ENCODE measurements at places on chromosomes 5 and 9.

DNA sequence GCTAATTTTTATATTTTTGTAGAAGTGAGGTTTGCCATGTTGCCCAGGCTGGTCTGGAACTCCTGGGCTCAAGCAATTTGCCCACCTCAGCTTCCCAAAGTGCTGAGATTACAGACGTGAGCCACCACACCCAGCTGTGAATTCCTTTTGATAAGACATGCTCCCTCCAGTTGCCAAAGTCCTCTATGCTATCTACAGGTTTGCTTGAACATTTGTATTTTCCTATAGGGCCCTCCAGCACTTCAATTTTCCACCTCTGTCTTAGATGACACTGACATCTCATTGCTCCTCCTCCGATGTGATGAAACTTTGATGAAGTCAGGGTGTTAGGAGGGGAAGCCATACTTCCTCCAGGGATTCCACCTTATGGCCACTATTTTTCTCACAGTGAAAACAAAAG lies 25.2 kb upstream of the CTSV start:
- DNase-seq, result no peak

GRCh38 chr9:96299823-96300222 lies 2.2 kb downstream of the HSD17B3 start:
- DNase-seq, result peak; percentile 35

- DNase-seq, result no peak
Measured at GRCh38 chr5:38166832-38167231, 91.5 kb upstream of the EGFLAM start.

- no peak for DNase-seq
Measured at GRCh38 chr5:13511442-13511841, 433.0 kb downstream of the DNAH5 start.

GRCh38 chr9:136944212-136944518 lies 373 bp downstream of the FBXW5 start:
- peak; percentile 85 for DNase-seq

DNA sequence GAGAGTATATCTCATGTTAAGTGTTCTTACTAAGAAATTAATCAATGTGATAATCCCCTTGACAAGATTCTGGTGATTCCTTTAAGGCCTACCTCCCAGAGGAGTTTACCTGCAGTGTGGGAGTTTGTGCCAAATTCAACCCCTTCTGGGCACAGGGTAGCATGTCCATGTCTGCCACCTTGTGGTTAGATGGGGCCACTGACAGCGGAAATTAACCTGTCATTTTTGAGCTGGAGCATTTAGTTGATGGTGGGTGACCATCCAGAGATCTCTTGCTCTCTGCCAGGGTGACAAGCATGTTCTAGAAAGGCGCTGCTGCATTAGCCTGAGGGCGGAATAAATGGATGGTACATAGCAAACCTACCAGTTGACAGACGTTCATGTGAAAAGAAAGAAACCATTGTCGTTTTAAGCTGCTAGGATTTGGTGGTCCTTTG lies 132.2 kb downstream of the FBXO4 start:
- DNase-seq, result peak; percentile 54

- no peak for DNase-seq
Measured at GRCh38 chr5:77847814-77848290, 71.7 kb upstream of the TBCA start.

DNA sequence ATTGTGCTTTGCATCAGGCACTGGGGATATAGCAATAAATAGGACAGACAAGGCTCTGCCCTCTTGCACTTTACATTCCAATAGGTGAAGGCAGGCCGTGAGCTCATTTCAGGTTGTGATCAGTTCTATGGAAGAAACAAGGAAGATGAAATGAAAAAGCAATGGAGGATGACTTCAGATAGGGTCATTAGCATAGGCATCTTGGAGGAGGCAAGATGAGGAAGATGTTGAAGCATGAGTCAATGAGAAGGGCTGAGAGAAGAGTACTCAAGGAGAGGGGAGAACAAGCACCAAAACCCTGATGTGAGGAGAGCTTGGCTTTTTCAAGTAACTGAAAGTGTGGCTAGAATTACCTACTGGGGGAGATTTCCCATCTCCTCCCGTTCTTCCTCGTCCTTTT lies 5.0 kb upstream of the SPARC start:
- DNase-seq, result no peak

- no peak for DNase-seq
Measured at GRCh38 chr9:75490326-75490725, 400.1 kb upstream of the PCSK5 start.

- DNase-seq, result no peak
Measured at GRCh38 chr5:124285071-124285470, 461.4 kb downstream of the ZNF608 start.

DNA sequence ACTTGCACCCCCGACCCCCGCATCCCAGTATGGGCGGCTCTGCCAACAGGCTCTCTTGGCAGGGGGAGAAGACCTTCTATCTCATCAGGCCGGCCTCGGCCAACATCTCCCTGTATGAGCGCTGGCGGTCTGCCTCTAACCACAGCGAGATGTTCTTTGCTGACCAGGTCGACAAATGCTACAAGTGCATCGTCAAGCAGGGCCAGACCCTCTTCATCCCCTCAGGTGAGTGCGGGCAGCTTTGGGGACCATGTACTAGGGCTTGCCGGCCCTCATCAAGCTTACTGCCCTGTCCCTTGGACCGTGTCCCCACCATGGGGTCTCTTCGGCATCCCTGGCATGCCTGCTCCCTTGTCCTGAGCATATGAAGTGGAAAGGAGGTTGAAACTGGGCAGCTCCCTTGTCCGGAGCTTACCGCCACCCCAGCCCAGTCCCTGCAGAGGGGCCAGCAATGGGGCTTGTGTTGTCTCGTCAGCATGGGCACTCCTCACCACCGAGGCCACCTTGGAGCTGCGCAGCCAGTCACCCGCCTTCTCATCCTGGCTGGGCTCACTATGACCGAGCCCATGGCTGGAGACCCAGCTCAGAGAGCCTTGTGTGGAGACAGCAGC lies 78.1 kb downstream of the PHF2 start:
- DNase-seq, result no peak

GRCh38 chr9:29078063-29078666 lies 1504.9 kb upstream of the C9orf72 start:
- peak; percentile 1 for DNase-seq

DNA sequence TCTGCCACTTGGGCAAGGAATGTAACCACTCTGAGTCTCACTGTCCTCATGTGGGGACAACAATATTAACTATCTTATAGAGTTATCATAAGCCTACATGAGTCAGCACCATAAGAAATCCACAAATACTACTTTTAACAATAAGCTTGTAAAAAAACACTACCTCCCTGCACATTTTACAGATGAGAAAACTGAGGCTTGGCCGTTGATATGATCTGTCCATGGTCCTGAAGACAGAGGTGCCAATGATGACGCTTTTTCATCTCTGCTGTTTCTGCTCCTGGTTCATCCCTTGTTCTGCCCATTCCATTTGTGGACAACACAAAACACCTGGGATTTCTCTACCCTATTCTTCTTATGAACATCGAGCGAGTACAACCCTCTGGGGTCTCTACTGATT lies 23.4 kb upstream of the STRBP start:
- DNase-seq, result no peak

DNA sequence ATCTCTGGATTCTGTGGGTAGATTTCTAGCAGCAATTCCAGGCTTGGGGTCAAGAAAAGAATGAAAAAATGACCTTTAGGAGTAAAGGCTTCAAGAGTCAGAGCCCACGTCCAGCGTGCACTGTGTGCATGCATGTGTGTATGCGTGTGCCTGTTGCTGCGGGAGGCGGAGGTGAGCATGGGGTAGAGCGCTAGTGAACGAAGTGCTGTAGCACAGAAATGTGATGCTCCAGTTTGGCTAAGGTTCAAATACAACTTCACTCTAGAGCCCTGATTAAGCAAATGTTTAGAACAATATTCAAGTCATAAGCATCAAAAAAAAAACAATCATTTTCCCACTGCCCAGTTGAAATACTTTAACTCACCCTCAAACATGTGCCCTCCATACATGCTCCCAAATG lies 403.9 kb downstream of the ZNF608 start:
- peak; percentile 44 for DNase-seq

Data from adipocyte (in vitro differentiated cells).